ENCODE measurements at places on chromosomes 1 and 21. TPM values are rescaled to one million over a fixed set of nuclear protein-coding genes. Genes with fewer than 3 reads are reported as not detected.

SPRR1A gene
- not detected for total RNA-seq

DNA sequence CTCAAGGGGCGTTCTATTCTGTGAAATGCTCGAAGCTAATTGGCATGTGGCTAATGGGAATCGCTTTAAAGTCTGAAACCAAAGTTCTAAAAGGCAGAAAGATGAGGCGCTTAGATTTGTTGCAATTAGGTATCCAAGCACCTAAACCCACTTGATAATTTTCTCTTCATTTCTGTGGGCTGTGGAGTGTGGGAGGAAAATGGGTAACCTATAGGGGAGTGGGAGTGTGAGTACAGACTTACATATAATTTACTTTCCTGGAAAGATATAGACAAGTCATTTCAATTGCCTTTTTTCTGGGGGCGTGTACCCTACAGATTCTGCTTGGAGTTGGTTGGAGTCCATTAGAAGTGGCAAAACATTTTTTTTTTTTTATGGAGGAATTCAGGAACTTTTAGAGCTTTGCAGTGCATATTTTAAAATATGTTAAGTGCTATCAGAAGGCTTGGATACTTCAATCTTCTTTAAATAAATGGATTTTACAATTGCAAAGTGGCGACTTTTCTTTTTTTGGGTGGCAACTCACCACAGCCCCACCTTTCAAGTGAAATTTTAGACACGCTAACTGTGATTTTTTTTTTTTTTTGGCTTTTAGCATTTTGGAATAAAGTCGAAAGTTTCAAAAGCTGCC is 254.5 kb downstream of the CAMTA1 start:
- no peak for DNase-seq

DNA sequence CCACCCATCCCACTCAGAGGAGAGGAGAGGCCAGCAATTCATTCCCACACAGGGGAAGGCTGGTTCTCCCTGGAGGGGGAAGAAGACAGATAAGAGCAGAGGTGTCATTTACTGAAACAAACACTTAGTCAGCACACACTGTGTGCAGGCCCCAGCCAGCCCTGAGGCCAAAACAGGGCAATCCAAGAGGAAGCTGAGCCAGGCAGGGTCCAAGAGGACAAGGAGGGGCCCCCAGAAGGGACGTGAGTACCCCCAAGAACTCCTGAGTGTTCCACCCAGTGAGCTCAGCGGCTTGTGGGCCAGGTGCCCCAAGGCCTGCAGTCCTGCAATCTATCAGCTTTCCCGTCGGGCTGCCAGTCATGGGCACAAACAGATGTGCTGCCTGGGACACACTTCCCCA is 15.8 kb downstream of the ADGRB2 start:
- DNase-seq = no peak

DNA sequence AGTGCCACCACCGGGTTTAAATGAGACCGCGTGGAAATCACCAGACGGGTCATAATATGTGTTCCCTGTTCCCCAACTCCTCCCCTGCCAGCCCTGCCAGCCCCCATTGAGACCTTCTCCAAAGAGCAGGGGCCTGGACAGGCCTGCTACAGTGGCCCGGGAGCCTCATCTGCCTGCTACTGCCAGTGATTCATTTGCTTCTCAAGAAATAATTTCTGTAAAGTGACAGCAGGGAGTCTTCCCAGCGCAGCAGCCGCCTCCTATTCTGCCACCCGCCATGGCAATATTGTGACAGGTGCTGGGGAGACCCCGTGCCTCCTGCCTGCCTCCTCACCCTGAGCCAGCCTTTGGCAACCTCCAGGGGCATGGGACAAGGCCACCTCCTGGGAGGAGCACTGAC is 8.9 kb downstream of the IFFO2 start:
- DNase-seq = no peak

DNA sequence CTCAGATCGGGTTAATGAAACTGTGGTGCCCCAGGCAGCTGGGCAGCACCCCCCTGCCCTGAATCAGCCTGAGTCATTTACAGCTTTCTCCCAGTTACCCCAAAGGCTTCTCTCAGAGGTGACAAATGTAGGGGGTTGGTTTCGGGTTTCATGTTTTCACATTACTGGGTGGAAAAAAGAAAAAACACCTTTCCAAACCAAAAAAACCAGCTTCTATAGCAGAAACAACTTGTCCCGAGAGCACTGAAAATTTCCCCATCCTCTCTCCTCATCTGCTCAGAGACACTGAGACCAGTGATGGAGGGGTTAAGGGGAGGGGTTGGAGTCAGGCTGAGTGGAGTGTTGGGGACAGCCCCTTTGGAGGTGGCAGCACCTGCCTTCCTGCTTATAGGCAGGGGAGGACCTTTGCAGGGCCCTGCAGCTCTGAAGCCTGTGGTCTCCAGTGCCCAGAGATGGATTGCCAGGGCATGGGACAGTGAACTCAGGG is 15.6 kb downstream of the UTP11 start:
- no peak for DNase-seq

IFNLR1 gene
- total RNA-seq = 0.94 TPM

HLX gene
- 1.4 TPM for total RNA-seq

FAM78B gene
- total RNA-seq = 0.67 TPM

DNA sequence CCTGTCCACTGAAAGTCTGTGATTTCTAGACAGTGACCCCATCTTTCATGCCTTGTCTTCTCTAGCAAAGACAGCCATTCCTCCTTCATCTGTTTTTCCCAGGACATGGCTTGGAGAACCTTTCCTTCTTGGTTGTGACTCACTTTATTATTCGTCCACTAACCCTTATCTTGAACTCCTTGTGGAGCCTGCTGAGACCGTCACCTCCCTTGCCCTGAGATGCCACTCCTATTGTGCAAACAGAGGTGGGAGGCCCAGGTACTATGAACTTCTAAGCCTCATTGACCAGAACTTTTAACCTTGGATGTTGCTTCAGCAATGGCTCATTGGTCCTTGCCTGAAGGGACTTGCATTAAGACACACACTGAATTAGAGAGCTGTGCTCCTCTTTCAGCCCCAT is 117.5 kb downstream of the FOXD2 start:
- DNase-seq = no peak

NKAIN1 gene
- total RNA-seq = 5.6 TPM

GUCA2A gene
- not detected for total RNA-seq

DNA sequence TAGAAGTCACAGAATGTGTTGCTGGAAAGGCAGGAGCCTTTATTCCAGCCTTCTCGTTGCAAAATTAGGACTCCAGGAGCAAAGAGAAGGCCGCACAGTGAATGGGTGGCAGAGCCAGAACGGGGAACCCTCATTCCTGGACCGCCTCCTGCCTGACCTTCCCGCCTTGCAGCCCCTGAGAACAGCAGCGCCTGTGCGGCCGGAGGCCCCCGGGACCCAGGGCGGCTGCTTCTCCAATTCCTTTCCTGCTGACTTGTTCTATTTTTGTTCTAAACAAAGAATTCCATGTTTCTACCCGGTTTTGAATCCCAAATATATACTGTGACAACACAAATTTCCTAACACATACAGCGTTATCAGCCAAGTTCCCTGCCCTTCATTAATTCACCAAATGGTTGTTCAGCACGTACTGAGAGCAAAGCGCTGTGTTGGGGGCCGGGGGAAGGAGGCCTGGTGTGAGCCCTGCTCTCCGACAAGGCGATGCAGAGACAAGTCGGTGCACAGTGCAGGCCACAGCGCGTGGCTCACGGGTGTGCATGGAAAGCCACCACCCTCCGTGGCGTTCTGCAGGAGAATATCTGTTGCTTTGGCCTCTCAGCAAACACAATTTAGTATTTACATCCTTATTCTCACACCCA is 31.9 kb upstream of the COL6A2 start:
- DNase-seq = no peak

DNA sequence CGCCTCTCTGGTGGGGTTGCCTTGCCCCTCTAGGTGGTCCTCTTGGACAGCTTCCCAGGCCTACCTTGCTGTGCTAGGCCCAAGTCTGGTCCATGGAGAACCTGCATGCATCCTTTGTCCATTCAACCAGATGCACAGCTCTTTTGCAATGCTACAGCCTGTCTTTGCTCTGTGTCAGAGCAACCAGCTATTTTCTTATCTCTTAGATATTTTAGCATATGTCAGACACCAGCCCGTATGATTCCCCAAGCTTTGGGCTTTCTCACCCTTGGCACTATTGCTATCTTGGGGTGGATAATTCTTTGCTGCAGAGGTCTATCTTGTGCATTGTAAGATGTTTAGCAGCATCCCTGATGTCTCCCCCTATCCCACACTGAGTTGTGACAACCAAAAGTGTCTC is 32.3 kb downstream of the TNN start:
- no peak for DNase-seq

DNA sequence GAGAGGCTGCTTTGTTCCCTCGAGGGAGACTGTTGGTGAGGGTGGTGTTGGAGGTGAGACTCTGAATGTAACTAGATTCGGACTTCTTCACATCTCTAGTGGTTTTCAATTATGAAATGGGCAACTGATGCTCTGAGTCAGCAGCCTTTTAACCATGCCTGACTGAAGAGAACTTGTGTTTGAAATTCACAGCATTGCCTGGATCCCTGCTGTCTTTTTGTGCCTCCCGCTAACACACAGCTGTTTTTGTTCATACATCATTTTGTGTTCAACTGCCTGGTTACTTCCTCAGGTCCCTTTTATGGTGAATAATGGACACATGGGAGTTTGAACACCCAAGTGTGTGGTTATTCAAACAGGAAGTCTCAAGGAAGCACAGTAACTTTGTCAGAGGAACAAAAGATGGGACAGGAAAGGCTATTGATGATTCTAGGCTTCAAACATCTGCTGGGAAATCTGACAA is 16.8 kb downstream of the LAMC1 start:
- DNase-seq = peak; percentile 95

GRCh38 chr1:193634470-193634869 is 448.1 kb upstream of the B3GALT2 start:
- DNase-seq = no peak

- DNase-seq = peak; percentile 21
Observed at GRCh38 chr1:61397935-61398334, 315.6 kb downstream of the NFIA start.

DNA sequence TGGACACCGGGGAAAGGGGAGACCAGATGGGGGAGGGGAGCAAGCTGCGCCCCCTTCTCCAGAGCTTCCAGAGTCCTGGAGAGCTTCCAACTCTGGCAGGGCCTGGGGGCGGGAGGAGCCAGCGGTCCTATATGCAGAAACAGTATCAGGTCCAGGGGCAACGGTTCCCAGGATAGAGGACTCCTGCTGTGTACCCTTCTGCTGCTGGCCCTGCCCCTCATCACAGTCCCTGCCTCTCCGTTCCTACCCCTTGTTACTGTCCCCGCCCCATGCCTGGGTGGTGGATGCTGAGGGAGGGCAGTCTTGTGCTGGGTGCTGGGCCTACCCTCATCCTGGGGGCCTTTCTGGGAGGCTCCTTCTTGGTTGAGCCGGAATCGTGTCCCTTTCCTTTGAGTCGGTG is 19.2 kb upstream of the PEX10 start:
- no peak for DNase-seq

DNA sequence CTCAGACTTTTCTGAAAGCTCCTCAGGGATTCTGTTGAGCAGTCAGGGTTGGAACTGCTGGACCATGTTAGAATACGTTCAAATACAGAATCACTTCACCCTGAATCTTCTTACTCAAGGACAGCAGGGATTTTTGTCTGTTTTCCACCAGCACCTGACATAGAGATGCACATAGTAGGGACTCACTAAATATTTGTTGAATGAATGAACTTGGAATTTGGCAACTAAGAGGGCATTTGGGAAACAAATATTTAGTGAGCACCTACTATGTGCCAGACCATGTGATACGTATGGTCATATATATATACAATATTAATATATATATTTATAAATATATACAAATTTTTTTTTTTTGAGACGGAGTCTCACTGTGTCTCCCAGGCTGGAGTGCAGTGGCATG is 4.6 kb upstream of the FBXO42 start:
- DNase-seq = no peak

- no peak for DNase-seq
Observed at GRCh38 chr1:220028346-220028895, 17.9 kb downstream of the EPRS1 start.

CLCA1 gene
- not detected for total RNA-seq

ABCG1 gene
- total RNA-seq = 1.9 TPM

DNA sequence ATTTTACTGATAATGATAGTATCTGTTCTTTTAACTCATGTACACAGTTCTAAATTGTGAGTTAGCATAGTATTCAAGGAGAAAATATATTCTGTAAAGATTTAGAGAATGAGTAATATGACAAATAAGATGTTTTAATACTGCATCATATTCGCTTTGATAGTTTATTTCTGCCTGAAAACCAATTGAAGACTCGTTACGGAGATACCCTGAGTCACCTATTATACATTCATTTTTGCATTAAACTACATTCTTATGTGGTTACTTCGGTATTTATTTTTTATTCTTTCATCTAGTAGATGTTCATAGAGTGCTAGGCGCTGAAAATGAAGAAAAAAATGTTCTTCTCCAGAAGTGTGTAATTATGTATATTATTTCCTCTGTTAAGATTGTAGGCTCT is 5.3 kb downstream of the UHMK1 start:
- DNase-seq = peak; percentile 68

GRCh38 chr1:55645270-55645669 is 430.1 kb upstream of the USP24 start:
- no peak for DNase-seq

LCE6A gene
- total RNA-seq = not detected

- DNase-seq = peak; percentile 42
Observed at GRCh38 chr1:210294999-210295745, 33.5 kb upstream of the HHAT start.

- no peak for DNase-seq
Observed at GRCh38 chr1:206039046-206039973, 13.7 kb upstream of the RHEX start.

DNA sequence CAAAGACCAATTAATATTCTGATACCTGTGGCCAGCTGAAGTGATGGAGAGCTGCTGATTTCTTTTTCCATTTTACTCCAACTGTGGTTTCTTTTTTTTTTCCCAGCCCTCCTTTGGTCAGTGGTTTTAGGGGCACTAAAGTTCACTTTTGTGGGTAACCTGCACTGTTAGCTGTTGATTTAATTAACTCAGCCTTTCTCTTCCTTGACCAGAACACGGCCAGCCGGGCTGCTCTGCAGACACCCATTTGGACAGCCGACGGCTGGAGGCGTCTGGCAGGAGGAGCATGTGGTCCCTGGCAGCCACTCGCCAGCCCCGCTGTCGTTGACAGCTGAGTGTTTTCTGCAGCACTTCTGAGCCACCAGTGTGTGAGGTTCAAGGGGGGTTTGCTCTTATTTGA is 136.2 kb upstream of the RUNX3 start:
- peak; percentile 65 for DNase-seq

DNA sequence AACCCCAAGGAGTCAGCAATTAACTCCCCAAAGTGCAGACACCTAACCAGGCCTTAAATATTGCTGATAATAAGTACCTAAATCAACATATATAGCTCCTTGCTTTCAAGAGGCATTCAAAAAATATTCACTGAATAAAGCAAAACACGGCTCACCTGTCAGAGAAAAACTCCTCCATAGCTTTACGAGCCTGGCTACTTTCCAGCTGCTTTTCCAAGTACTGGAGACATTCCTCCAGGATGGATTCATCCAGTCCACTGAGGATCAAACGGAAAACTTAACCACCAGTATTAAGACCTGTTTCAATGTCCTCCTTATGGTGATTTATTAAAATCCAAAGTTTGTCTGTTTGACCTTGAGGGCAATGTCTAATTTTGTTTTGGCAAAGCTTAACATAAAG is 44.6 kb downstream of the UBR4 start:
- peak; percentile 23 for DNase-seq

GRCh38 chr1:210647406-210648333 is 319.0 kb downstream of the HHAT start:
- DNase-seq = peak; percentile 95

CFHR4 gene
- not detected for total RNA-seq

Data from astrocyte (in vitro differentiated cells and primary cell).